ENCODE measurements at places on chromosomes 6 and 20.

DNA sequence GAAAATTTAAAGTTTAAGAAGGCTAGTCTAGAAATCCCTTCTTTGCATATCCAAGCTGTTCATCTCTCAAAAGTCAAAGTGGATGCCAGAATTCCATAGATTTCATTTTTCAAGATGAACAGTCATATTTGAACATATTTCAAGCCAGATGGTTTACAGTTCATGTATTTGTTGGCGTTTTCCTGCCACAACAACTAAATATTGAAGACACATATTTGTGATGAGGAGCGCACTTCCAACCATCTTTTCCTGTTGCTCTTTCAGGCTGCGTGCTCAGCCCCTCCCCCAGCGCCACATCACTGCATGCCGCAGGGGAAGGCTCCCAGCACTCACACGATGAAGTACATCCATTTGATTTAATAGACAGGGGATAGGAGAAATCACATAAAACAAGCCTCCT is 5.9 kb upstream of the NOX3 start:
- DNase-seq, result no peak

GRCh38 chr6:33277663-33278391 is 904 bp downstream of the B3GALT4 start:
- no peak for DNase-seq

GRCh38 chr6:147510929-147511590 is 2.6 kb downstream of the SAMD5 start:
- DNase-seq, result no peak

DNA sequence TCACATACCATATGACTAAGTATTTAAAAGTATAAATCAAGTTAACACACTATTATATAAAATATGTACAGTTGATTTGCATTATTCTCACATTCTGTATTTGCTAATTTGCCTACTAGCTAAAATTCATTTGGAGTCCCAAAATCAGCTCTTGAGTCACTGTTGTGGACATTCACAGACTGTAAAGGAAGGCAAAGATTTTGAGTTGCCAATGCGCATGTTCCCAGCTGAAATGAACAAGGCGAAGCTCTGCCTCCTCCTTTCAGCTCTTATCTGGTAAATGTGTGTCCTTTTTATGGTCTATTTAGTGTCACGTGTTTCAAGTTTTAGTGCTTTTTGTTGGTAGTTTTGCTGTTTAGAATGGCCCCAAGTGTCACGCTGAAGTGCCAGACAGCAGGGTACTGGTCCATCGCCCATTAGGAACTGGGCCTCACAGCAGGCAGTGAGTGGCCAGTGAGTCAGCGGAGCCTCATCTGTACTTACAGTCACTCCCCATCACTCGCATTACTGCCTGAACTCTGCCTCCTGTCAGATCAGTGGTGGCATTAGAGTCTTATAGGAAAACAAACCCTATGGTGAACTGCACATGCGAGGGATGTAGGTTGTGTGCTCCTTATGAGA is 87.2 kb upstream of the ADTRP start:
- no peak for DNase-seq

All from stimulated activated CD4-positive, alpha-beta T cell treated with anti-CD3 and anti-CD28 coated beads, Interleukin-2, amount 100 ng/mL, for 4 hours (primary cell).